ENCODE measurements at places on chromosomes 5 and 9.
A peak's percentile ranks its signal among the peaks of the same experiment; 100 is the strongest.

DNA sequence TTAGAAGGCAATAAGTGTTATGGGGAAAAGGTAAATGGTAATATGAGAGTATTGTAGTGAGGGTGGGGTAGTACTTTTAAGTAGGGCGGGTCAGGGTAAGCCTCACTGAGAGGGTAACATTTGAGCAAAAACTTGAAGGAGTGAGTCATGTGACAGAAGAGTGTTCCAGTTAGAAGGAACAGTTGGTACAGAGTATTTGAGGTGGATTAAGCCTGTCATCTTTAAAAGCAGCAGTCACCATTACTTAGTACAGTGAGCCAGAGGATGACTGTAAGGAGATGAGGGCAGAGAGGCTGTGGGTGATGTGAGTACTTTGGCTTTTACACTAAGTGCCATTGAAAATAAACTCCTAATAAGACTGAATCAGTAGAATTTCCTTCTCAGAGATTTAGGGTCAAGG, 54.8 kb downstream of the UBAP1 start:
- DNase-seq = no peak

- DNase-seq = no peak
Observed at GRCh38 chr5:82692826-82693225, 384.4 kb downstream of the TMEM167A start.

DNA sequence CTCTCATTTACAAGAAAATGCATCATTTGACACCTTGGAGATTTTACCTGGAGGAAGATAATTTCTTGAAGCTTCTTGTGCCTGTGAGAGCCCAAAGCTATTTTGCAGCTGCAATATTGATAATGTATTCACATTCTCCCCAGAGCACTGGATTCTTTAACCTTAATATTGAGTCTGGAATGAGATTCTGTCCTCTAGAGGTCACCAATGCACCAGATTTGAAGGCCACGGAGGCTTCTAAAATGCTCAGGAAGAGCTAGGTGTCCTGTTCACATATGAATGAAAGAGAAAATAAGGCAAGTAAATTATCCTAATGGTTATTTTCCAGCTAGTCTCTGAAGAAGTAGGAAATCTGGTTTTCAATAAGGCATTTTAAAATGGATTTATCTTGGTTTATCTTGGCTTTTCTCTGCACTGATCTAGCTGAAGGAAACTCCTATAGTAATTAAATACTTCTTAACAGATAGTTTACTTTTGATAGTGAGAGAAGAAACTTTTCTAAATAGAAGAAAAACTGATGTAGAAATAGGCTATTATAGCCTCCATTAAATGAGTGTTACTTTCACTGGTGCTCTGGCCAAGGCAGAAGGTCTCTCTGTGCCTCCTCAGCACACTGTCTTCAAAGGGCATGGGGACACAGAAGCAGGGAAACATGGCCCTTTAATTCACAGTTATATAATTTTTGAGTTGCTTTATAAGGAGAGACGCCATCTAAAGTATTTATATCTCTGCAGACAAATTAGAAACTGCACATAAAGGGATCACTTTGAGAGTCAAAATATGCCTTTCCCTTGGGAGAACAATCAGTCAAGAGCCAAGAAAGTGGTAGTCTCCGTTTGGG, 297.0 kb upstream of the ACTBL2 start:
- no peak for DNase-seq

GRCh38 chr5:57642066-57642465, 159.5 kb upstream of the ACTBL2 start:
- DNase-seq = no peak

- DNase-seq = no peak
Observed at GRCh38 chr5:112186401-112186990, 232.6 kb downstream of the EPB41L4A start.

GRCh38 chr9:135130207-135130976, 42.9 kb downstream of the OLFM1 start:
- DNase-seq = no peak

DNA sequence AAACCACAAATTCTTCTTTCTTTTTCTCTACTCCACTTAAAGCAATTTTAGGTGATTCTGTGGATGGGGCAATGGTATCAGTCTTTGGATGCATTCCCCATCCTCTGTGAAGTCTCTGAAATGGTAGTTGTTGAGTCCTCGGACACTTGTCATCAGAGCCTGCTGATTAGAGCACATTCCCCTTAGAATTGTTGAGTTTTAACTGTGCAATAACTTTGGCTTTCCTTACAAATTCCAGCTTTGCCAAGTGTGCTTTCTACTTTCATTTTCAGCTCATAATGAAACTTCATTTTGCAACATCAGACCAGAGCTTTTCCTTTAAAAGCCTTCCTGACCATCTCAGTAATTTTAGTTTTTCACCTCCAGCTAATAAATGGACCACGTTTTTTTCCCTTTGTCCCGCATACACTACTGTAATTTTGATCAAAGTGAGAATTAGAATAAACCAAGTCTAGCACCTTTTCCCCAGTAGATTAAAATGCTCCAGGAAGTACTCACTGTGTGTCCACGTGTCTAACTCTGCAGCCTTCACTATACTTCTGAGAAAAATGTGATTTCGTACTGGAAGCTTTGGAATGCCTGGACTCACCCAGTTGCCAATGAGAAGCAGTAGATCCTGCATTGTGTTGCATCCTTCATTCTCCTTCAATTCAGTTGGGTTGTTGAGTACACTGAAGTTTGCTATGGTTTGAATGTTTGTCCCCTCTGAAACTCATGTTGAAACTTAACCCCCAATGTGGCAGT, 135.6 kb downstream of the NTRK2 start:
- no peak for DNase-seq

DNA sequence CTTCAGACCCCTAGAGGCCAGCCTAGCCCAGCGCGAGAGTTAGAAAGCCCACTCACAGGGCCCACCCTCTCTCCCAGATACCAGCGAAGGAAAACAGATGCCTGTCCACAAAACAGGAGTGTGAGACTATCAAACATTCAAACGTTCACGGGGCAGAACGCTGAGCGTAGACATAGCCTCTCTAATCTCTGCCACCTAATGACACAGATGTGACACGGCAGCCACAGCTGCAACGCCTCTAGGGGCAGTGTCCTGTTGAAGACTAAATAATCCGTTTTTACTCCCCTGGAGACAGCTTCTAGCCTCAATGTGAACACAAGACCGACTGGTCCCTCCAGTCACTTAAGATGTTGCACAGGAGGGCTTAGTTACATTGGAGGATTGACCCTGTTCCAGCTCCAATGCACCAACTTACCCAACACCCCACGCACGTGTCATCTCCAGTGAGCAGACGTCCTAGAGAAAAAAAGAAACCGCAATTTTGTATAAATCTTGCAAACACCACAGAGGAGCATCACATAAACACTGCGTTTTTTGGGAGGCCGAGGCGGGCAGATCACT, 14.3 kb downstream of the DIPK1B start:
- DNase-seq = no peak

DNA sequence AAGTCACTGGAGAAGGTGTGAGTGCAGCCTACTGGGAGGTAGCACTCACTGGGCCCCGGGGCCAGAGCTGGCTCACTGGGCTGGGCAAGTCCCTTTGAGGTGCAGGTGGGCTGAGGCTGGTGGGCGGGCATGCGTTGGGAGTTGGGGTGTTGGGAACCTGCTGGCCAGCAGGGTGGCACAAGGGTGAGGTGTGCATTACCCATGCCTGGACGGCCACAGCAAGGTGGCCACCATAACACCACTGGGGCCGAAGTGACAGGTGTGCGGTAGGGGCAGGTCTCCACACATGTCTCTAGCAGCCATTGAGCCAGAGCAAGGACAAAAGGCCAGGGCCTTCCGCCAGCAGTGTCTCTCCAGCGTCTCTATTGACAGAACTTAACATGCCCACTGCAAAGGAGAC, 22.6 kb downstream of the PRRT1B start:
- no peak for DNase-seq

- no peak for DNase-seq
Observed at GRCh38 chr5:181152406-181152805, 5.0 kb downstream of the OR2V2 start.

- no peak for DNase-seq
Observed at GRCh38 chr9:38453835-38454234, 29.6 kb upstream of the IGFBPL1 start.

DNA sequence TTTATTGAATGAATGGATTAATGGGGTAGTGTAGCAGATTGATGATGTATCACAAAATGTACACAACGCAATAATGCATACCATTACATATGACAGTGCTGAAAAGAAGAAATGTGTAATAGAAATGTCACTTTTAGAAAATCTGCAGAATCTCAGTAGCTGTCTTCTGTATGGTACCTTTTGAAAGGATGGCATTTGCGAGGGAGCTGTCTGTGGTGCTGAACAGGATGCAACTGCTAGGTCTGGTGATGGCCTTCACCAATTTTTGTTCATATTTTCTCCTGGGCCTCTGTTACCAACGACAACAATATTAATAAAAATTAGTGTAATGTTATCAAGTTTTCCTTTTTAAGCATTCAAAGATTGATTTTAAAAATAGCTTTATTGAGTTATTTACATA, 36.2 kb upstream of the OTULIN start:
- DNase-seq = peak; percentile 23

GRCh38 chr5:78858364-78858763, 126.7 kb downstream of the ARSB start:
- DNase-seq = no peak

DNA sequence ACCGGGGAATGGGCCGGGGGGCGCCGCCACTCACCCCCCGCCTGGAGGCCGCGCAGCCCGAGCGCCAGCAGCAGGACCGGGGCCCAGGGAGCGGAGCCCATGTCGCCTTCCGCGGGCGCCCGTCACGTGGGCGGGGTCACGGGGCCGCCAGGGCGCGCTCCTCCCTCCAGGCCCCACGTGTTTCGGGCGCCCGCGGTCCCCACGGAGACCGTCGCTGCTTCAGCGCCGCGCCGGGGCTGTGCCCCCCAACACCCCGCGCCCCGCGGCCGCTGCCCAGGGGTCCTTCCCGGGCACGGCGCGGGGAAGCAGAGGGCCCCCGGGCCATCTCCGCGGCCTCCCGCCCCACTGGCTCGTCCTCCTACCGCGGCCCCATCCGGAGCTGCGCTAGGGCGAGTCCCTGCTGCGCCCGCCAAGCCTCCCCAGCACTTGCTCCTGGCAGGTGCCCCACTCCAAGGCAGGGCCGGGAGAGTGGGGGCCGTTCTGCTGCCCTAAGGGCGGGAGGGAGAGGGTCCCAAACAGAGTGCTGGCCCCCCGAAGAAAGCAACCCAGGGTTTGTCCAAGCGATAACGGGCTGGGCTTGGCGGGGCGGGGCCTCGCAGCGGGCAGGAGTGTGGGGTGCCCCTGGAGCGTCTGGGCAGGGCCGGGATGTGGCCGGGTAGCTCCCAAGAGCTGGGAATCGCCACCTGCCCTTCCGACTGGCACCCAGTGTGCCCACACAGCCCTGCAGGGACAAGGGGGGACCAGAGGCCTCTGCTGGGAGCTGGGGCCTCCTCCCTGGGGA, at the start of gene DPP7:
Gene DPP7, minus strand, starts transcription at position 121 of the 781 bp plus-strand sequence. Its CDS starts 20 bp downstream, at position 101.
- DNase-seq = peak; percentile 38

GRCh38 chr5:138287246-138287645, 12.8 kb upstream of the GFRA3 start:
- DNase-seq = no peak

- no peak for DNase-seq
Observed at GRCh38 chr9:132069046-132069898, 10.4 kb downstream of the MED27 start.

DNA sequence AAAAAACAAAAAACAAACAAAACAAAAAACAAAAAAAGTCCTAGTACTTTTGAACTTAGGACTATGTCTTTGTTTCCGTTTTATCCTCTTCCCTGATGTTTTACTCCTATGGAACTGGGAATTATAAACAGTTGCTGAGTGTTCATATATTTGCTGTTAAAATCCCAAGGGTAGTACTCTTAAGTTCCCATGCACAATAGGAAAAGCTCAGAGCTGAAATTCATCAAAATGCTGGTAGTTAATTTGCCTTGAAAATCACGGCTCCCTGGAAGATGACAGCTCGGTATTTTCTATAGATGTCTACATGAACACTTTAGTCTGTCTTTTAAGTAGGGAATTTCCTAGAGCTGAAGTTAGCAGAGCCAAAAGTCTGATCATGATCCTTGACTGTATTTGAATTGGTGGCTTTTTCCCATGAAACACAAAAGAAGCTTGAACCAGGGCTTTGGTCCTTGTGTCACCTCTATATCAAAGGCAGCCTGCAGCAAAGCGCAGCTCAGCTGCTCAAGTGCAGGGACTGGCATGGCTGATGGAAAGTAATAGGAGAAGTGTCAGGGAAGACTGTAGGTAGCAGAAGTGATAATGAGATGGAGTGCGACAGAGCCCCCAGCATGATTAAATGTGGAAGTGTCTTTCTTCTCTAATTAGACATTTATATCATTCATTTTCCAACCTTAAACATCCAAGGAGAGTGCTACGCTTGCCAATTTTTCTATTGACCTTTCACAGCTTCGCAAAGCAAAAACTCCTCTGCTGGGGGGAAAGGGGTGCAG, 310.9 kb downstream of the TRIM36 start:
- DNase-seq = no peak

DNA sequence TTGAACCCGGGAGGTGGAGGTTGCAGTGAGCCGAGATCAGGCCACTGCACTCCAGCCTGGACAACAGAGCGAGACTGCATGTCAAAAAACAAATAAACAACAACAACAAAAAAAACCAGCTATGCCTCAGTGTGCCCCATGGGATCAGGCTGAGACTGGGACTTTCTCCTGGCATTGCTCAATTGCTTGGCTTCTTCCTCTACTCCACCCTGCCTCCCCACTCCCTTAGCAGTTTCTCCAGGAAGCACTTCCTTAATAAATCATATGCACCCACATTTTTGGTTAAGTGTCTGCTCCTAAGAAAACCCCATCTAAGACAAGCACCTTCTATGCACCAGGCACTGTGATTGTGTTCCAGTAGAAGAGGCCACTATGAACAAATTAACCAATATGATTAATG, 41.0 kb upstream of the TMEM252 start:
- DNase-seq = no peak

Data from stimulated activated CD8-positive, alpha-beta memory T cell treated with anti-CD3 and anti-CD28 coated beads, Interleukin-7, amount 100 ng/mL, for 4 hours (primary cell).